Karpas-422 (cell line): ENCODE measurements at places on chromosomes 6 and 20.

GRCh38 chr6:118890997-118891790 lies 2.8 kb upstream of the ASF1A start:
- DNase-seq, result peak; percentile 90
- H3K36me3 ChIP-seq, result peaks cover 3% of the 10 kb centered on the region; the same call in 1 of the 2 replicates
- peaks cover 73% of the 10 kb centered on the region for H3K4me1 ChIP-seq
- H3K27ac ChIP-seq, result peak overlapping the region; percentile 97
- peak overlapping the region; percentile 75 for H3K4me3 ChIP-seq
- H3K27me3 ChIP-seq, result no peaks in the 10 kb centered on the region

GRCh38 chr6:20965276-20965675 lies 431.0 kb downstream of the CDKAL1 start:
- H3K4me1 ChIP-seq, result no peaks in the 10 kb centered on the region
- H3K27ac ChIP-seq, result no peak overlapping the region
- no peaks in the 10 kb centered on the region for H3K27me3 ChIP-seq
- DNase-seq, result no peak

DNA sequence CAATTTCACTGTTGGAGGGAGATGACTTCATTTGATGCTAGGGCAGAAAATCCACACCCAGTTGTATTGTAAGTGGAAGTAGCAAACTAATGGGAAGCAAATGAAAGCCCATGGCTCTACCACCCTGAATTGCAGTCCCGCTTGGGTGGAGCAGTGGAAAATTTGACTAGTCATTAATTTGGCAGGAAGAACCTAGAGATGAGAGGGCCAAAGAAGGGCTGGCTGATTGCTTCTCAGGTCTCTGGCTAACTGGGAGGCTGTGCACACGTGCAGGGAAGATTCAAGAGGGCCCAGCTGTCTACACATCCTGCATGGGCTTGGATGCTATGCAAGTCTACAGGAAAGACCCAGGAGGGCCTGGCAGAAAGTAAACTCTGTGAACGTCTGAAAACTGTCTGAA lies 466.2 kb downstream of the TFAP2A start:
- no peaks in the 10 kb centered on the region for H3K36me3 ChIP-seq
- no peak for DNase-seq
- no peak overlapping the region for H3K4me3 ChIP-seq
- H3K27me3 ChIP-seq, result no peaks in the 10 kb centered on the region
- no peak overlapping the region for H3K27ac ChIP-seq

- H3K4me3 ChIP-seq, result no peak overlapping the region
- H3K27ac ChIP-seq, result no peak overlapping the region
- no peaks in the 10 kb centered on the region for H3K27me3 ChIP-seq
- H3K4me1 ChIP-seq, result no peaks in the 10 kb centered on the region
- DNase-seq, result no peak
Measured at GRCh38 chr6:452301-453067, 60.9 kb downstream of the IRF4 start.

DNA sequence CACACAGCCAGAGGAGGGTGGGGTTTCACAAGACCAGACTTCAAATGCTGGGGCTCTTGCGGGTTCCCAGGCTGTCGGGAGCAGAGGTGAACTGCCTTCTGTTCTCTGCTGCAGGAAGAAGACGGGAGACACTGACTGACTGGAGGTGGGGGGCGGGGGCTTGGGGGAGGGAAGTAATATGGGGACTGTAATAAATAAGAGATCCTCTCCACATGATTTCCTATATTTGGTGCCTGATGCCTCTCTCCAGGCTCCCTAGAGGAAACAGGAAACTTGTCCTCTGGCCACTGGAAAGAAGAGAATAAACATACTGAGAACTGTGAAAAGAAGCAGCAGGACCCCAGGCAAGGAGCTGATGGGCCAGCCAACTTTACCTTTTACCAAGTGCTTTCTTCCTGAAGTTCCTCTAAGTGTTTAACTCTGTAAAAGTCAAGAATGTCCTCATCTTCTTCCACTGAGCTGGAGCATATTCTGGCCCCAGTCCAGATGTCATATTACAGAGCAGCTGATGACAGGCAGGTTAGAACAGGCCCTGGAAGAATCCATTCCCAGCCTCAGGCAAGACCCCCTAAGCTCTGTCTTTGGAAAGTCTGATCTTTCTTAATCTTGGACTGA lies 33.2 kb upstream of the ADGRF5 start:
- H3K27ac ChIP-seq, result no peak overlapping the region
- no peak overlapping the region for H3K4me3 ChIP-seq
- H3K4me1 ChIP-seq, result no peaks in the 10 kb centered on the region

DNA sequence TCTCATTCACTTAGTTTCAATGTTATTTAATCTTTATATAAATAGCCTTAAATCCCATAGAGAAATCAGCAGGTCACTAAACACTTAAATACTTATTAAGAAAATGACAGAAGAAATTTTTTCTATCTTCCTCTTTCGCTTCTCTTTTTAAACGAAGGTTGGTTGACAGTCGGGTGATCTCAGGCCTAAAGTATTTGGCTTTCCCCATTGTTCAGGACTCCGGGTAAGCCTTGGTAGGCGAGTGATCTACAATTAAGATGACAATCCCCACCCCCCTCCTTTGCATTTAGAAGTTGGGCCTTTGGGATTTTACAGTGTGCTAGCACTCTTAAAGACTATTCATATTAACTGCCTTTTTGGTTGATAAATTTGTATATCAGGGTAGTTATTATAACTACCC lies 19.7 kb upstream of the UTRN start:
- H3K27me3 ChIP-seq, result 0 out of 2 replicates have a peak, but pooled peaks cover 2% of the 10 kb centered on the region
- DNase-seq, result peak; percentile 94
- peaks cover 24% of the 10 kb centered on the region for H3K4me1 ChIP-seq
- H3K27ac ChIP-seq, result peak overlapping the region; percentile 77
- H3K4me3 ChIP-seq, result peak overlapping the region; percentile 23; the same call in 1 of the 2 replicates

DNA sequence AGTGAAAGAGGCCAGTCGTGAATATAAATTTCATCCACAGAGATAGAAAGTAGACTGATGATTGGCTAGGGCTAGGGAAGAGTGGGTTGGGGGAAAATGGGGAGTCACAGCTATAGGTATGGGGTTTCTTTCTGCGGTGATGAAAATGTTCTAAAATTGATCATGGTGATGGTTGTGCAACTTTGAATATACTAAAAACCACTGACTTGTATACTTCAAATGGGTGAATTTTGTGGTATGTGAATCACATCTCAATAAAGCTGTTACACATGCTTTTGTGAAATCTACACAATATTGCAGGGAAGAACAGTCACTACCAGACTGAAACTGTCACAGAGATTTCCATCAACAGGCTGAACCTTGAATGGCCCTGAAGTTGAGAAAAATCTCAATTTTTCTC lies 61.5 kb downstream of the LYRM4 start:
- no peak overlapping the region for H3K27ac ChIP-seq
- no peaks in the 10 kb centered on the region for H3K27me3 ChIP-seq
- DNase-seq, result no peak
- no peak overlapping the region for H3K4me3 ChIP-seq
- H3K4me1 ChIP-seq, result no peaks in the 10 kb centered on the region

DNA sequence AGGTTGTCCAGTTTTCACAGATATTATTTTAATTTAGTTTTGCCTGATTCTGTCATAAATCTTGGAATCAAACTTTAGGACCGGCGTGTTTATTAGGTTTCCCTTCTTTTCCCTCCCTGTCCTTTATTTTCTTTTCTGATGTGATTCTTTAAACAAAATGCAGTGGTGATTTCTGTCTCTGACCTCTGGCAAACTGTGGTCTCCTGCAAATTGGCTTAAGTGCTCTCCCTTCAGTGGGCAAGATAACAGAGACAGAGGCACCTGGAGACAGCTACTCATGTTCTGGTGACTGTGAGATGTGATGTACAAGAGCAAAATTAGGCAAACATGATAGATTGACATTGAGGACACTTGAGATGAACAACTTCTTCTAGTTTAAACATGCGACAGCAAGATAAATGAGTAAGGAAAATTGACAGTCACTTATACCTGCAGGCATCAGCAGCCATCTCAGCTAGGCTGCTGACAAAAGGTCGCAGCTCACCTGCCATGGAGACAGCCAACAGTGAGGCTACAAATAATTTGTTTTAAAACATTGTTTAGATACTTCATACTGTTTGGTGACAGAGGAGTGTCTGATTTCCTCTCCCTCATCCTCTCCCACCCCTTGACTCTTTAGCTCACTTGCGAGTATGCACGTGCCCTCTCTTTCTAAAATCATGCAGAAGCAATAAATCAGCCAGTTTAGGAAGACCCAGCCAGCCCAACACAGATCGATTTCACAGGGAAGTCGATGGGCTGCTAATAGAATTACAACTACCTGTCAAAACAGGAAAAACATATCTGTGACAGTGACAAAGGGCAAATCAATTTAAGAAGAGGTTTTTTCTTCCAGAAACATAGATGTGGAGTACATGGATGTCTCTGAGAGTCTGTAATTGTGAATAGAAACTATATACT lies 63.4 kb upstream of the MAP3K7 start:
- no peak overlapping the region for H3K4me3 ChIP-seq
- no peak overlapping the region for H3K27ac ChIP-seq
- H3K36me3 ChIP-seq, result no peaks in the 10 kb centered on the region
- no peak for DNase-seq
- H3K4me1 ChIP-seq, result no peaks in the 10 kb centered on the region

- no peak overlapping the region for H3K27ac ChIP-seq
- DNase-seq, result no peak
- H3K4me3 ChIP-seq, result no peak overlapping the region
- peaks cover 4% of the 10 kb centered on the region for H3K4me1 ChIP-seq
- H3K27me3 ChIP-seq, result no peaks in the 10 kb centered on the region
Measured at GRCh38 chr20:35517125-35517524, 12.3 kb downstream of the C20orf173 start.

DNA sequence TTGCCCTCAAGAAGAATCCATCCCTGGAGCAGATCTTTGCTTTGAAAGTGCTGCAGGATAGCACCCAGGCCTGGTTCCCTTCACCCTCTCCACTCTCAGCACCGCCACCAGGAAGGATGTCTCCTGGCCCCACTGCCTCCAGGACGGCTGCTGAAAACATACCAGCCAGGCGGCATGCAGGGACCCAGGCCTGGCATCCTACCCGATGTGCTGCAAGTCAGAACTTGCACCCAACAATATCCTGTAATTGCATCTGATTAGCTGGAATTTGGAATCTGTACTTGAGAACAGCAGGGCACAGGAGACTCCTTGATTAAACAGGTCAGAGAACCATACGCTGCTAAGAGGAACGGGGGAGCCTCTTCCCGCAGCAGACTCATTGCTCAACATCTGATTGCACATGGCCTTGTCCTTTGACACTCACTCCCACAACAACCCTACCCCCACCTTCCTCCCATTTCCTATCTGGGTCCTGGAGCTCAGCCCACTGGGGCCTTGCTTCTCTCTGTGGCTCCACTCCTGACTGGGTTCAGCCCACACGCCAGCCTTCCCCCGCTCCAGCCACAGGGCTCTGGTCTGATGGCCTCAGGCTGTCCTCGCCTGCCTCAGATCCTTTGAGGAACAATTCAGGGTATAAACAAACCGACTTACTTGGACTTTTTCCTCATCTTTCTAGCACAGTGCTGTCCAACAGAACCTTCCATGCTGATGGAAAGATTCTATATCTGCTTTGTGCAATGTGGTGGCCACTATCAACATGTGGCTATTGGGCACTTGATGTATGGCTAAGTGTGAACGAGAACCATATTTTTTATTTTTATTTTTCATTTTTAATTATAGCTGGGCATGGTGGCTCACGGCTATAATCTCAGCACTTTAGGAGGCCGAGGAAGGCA lies 78.0 kb downstream of the FGD2 start:
- no peak overlapping the region for H3K27ac ChIP-seq
- H3K4me3 ChIP-seq, result no peak overlapping the region
- DNase-seq, result no peak
- H3K36me3 ChIP-seq, result no peaks in the 10 kb centered on the region

DNA sequence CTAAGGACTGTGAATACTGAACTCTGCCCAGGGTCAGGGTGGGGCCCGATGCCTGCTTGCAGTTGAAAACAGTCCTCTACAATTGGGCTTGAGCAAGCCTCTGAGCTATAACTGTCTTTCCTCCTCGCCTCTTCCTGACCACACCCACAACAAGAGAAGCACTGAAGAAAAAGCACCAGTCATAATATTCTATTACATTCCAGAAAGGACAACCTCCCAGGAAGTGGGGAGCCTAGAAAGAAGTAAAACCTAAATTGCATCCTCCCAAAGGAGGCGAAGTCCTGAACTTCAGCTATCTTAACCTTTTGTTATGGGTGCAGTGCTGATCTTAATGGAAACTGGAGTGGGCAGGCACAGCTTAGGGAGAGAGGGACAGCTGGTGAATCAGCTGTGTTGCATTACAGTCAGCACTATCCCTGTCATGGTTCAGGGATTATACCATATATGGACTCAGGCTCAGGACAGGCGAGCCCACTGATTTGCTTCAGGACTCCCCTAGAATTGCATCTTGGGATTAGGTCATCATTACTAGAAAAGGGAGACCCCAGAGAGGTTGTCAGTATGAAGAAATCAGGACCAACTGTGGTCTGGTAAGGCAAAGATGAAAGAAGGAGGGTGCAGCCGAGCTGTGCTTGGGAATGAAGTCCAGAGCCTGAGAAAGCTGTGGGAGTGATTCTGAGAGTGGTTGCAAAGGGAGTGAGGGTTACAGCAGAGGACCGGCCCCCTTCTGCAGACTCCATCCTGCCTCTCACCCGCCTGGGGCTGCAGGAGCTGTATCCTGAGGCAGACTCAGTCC lies 18.3 kb upstream of the TRAM2 start:
- peaks cover 38% of the 10 kb centered on the region for H3K4me1 ChIP-seq
- no peaks in the 10 kb centered on the region for H3K36me3 ChIP-seq
- no peaks in the 10 kb centered on the region for H3K27me3 ChIP-seq
- peak overlapping the region; percentile 9; the same call in 1 of the 2 replicates for H3K4me3 ChIP-seq
- no peak overlapping the region for H3K27ac ChIP-seq

GRCh38 chr6:170098428-170099170 lies 192.3 kb downstream of the DLL1 start:
- no peak for DNase-seq
- no peaks in the 10 kb centered on the region for H3K27me3 ChIP-seq

- 0 out of 2 replicates have a peak, but pooled peaks cover 2% of the 10 kb centered on the region for H3K4me1 ChIP-seq
- DNase-seq, result no peak
- no peak overlapping the region for H3K4me3 ChIP-seq
- no peaks in the 10 kb centered on the region for H3K36me3 ChIP-seq
- no peak overlapping the region for H3K27ac ChIP-seq
Measured at GRCh38 chr6:149077208-149077607, 240.3 kb upstream of the TAB2 start.

GRCh38 chr6:26309731-26310142 lies 55.3 kb upstream of the BTN3A2 start:
- peaks cover 37% of the 10 kb centered on the region for H3K4me1 ChIP-seq
- H3K36me3 ChIP-seq, result no peaks in the 10 kb centered on the region
- no peak overlapping the region for H3K27ac ChIP-seq
- DNase-seq, result no peak
- H3K27me3 ChIP-seq, result no peaks in the 10 kb centered on the region

DNA sequence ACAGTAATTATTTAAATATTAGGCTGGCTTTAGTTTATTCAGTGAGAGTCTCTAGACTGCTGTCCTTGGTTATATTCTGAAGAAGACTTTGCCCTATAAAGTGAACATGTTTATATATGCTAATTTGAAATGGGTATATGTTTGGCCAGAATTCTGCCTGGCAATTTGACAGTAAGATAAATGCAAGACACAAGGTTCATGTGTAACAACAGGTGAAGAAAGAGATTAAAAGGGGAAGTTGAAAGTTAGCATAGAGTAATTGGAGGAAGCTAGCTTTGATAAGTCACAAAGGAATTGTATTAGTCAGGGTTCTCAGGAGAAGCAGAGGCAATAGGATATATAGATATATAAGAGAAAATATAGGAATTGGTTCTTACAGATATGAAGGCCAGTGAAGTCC lies 191.4 kb downstream of the CENPW start:
- no peak overlapping the region for H3K4me3 ChIP-seq
- no peaks in the 10 kb centered on the region for H3K27me3 ChIP-seq
- H3K36me3 ChIP-seq, result no peaks in the 10 kb centered on the region
- DNase-seq, result no peak

GRCh38 chr6:90496258-90497016 lies 90.4 kb downstream of the MAP3K7 start:
- no peak overlapping the region for H3K4me3 ChIP-seq
- no peaks in the 10 kb centered on the region for H3K27me3 ChIP-seq
- DNase-seq, result no peak
- H3K27ac ChIP-seq, result no peak overlapping the region
